Psoas muscle (tissue), 8 donors: ENCODE measurements at places on chromosomes 4 and X. TPM values are rescaled to one million over a fixed set of nuclear protein-coding genes. Genes with fewer than 3 reads are reported as not detected.

DNA sequence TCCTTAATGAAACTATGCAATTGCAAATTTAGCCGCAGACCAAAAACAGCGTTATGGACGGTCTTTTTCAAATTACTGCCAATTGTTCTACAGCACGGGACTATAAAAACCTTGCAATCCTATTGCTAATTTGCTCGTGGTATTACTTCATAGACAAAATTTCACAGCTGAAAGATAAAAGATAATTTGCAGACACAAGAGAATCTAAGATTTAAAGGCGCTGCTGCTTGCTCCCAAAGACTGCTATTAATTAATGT, 1.4 kb upstream of the CAMK2D start:
- H3K27me3 ChIP-seq = no peaks in the 10 kb centered on the region
- H3K4me1 ChIP-seq = peaks cover 16% of the 10 kb centered on the region
- H3K4me3 ChIP-seq = peak overlapping the region; percentile 88

NKAP gene
- polyA plus RNA-seq = 5.1 TPM

FAM149A gene
- 5.8 TPM for polyA plus RNA-seq

PLXNB3 gene
- 0.35 TPM for polyA plus RNA-seq

- peaks cover 7% of the 10 kb centered on the region for H3K4me1 ChIP-seq
- no peak overlapping the region for H3K4me3 ChIP-seq
- H3K36me3 ChIP-seq = no peaks in the 10 kb centered on the region
- no peaks in the 10 kb centered on the region for H3K27me3 ChIP-seq
- no peak overlapping the region for H3K27ac ChIP-seq
These were observed 2.2 kb upstream of the FGF5 start for GRCh38 chr4:80264352-80264647.

DNA sequence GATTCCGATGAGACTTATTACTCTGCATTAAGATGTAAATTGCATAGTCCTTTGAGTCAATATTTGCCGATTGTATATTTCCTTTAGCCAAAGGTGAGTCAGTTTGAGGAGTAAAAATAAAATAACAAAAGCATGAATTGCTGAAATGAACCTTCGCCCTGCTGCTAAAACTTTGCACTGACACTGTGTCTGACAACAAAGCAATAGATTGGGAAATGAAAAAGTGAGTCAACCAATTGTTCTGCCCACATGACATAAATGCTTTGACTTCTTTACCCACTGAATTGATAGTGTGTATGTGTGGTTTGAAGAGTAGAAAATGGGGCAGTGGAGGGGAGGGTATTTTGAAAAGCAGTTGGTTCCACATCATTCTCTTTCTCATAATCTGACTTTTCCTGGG, 88.4 kb upstream of the AFF2 start:
- no peak for DNase-seq
- no peaks in the 10 kb centered on the region for H3K4me1 ChIP-seq
- no peak overlapping the region for H3K27ac ChIP-seq
- no peaks in the 10 kb centered on the region for H3K36me3 ChIP-seq
- H3K4me3 ChIP-seq = no peak overlapping the region

DNA sequence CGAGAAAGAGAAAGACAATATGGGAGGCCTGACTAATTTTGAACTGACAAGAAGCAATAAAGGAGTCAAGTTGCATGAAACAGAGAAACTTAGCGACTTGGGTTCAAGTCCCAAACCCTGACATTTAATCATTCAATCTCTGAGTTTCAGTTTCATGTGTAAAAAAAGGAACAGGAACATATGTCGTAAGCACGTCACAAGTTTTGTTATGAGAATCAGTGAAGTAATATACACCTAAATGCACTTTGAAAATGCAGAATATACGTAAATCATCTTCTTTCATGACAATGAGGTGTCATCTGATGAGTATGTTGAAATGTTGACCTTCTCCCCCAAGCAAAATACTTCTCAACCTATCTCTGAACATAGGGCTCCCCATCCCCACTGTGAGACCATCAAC, 10.4 kb downstream of the ACOT9 start:
- no peak overlapping the region for H3K27ac ChIP-seq
- DNase-seq = no peak
- H3K27me3 ChIP-seq = no peaks in the 10 kb centered on the region
- H3K36me3 ChIP-seq = peaks cover 63% of the 10 kb centered on the region

BBS12 gene
- 0.87 TPM for polyA plus RNA-seq

- H3K27me3 ChIP-seq = no peaks in the 10 kb centered on the region
- H3K27ac ChIP-seq = no peak overlapping the region
- DNase-seq = no peak
- H3K4me1 ChIP-seq = no peaks in the 10 kb centered on the region
These were observed 25.9 kb downstream of the TNIP3 start for GRCh38 chr4:121138039-121138825.

DCAF12L1 gene
- not detected for polyA plus RNA-seq

ARX gene
- polyA plus RNA-seq = 2.6 TPM

- H3K36me3 ChIP-seq = no peaks in the 10 kb centered on the region
- H3K4me1 ChIP-seq = no peaks in the 10 kb centered on the region
- no peak for DNase-seq
- no peak overlapping the region for H3K4me3 ChIP-seq
These were observed 101.0 kb downstream of the HMX1 start for GRCh38 chr4:8770518-8771257.

GRCh38 chr4:107592519-107592918, 127.5 kb downstream of the PAPSS1 start:
- no peak overlapping the region for H3K27ac ChIP-seq
- no peaks in the 10 kb centered on the region for H3K27me3 ChIP-seq
- H3K36me3 ChIP-seq = no peaks in the 10 kb centered on the region

CD99L2 gene
- 154 TPM for polyA plus RNA-seq

DNA sequence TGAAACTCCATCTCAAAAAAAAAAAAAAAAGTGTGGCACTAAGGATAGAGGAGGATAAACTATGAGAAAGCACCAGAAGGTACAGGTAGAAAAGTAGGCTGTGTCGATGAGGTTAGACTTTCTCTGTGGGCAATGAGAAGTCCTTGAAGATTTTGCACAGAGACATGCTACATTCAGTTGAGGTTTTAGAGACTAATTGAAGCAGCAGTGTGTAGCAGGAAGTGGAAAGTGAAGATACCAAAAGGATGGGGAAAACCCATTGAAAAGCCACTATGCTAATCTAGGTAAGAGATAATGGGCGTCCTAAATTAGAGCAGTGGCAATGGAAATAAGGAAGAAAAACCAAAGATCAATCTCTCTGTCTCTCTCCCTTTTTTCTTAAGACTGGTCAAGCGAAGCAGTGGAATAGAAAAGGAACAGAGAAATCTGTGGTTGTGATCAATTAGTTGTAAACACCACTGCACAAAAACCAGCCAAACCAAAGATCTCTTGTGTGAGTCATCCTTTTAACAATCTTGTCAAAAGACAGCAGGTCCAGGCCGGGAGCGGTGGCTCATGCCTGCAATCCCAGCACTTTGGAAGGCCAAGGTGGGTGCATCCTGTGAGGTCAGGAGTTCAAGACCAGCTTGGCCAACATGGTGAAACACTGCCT, 3.5 kb downstream of the SPINK2 start:
- peaks cover 4% of the 10 kb centered on the region for H3K4me1 ChIP-seq
- H3K4me3 ChIP-seq = no peak overlapping the region
- H3K27ac ChIP-seq = no peak overlapping the region
- H3K27me3 ChIP-seq = peaks cover 23% of the 10 kb centered on the region

DNA sequence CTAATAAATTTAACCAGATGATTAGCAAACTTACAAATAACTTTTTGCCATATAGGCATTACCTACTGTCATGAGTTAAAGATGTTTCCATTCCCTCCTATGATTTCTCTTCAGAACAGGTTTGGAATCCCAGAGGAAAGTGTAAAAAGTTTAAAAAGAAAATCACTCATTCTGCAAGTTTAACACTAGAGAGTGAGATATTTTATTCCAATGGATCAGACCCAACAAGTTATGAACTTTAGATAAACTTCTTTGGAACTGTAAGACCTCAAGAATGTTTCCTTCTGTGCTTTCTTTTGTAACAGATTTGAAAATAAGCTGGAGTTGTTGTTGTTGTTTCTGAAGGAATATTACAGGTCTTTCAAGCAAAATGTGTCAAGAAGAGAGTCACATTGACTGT, 51.6 kb downstream of the PPP3CA start:
- H3K36me3 ChIP-seq = no peaks in the 10 kb centered on the region
- no peak for DNase-seq
- H3K4me3 ChIP-seq = no peak overlapping the region
- no peaks in the 10 kb centered on the region for H3K27me3 ChIP-seq
- peaks cover 10% of the 10 kb centered on the region for H3K4me1 ChIP-seq
- H3K27ac ChIP-seq = no peak overlapping the region

DNA sequence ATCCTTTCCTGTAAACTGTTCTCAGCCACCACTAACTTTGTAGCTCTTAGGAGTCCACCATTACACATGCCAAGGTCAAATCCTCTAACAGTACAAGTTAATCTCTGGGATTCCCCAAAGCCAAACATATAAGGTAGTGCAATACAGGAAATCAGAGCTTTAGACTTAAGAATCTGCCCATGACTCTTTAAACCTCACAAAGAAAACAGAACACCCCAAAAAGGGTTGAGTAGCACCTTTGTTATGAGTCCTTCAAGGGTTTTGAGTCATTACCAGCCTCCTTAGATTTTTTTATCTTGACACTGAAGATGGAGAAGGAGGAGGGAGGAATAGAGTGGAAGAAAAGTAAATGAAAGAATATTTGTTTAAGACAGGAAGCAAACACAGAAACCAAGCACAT, 243.9 kb upstream of the SPANXN1 start:
- no peaks in the 10 kb centered on the region for H3K27me3 ChIP-seq
- H3K4me3 ChIP-seq = no peak overlapping the region
- no peak overlapping the region for H3K27ac ChIP-seq
- H3K4me1 ChIP-seq = no peaks in the 10 kb centered on the region
- no peaks in the 10 kb centered on the region for H3K36me3 ChIP-seq

DNA sequence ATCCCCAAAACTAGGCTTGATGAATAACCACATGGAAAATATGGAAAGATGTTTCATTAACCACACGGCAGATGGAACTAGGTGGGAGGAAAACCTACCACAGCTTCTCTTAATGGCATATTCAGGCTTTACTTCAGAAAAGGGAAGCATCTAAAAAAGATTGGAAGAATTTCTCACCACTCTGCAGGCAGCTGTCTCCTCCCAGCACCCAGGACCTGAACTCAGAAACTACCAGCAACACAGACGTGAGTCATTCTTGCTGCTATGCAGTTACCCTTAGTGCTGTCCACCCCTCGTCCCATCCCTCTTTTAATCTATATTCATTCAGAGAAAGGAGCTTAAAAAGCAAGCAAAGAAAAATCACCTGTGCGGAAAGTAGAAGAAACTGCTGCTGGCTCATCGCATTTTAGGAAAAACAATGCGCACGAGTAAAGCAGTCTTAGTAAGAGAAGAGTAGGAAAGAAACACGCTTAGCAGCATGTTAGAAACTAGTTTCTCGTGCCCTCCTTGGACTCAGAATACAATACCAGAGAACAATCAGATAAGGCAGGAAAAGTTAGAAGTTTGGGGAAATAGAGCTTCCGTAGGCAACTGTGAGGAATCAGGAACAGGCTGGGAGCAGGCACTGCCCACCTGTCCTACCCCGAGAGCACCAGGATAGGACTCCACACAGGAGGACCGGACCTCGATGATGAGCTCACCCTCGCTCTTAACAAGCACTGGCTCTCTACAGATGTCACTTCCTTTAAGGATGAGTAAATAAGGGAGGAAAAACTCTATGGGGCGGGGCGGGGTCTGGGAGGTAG, 48.1 kb upstream of the ENPP6 start:
- H3K36me3 ChIP-seq = no peaks in the 10 kb centered on the region
- H3K4me1 ChIP-seq = no peaks in the 10 kb centered on the region
- DNase-seq = no peak

DNA sequence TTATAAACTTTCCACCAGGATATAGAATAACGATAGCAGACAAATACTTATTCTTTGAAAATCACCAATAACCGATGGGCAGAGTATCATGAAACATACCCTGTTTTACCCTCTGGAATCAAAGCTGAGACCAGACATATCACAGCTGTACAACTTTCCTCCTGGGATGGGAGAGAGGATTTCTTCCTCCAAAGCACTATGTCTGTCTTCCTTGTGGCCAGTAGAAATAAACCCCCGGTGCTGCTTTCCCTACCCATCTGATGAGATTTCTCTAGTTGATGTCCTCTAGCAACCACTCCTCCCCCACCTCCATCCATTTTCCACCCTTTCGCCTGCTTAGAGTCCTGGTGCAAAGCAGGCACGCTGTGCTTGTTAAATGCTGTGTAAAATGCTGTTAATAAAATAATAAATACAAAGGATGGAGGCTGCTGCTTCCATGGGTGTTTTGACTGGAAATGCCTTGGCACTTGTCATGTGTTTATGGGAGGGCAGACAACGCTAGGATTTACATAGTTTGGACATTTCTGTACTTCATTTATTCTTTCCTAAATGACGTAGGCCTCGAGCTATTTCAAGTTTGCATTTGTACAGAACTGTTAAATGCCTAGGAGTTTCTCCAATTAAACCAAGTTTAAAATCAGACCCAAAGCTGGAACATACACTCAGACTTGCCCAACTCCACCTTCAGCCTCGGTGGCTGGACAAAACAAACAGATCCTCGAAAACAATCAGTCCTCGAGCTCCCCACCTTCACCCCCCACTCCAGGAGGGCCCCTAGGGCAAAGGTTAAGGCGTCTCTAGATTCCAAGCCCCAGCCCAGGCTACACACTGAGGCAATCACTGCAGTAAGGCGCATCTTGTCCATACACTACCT, 10.1 kb downstream of the BCOR start:
- H3K4me3 ChIP-seq = no peak overlapping the region
- DNase-seq = no peak
- no peak overlapping the region for H3K27ac ChIP-seq
- peaks cover 78% of the 10 kb centered on the region for H3K27me3 ChIP-seq
- no peaks in the 10 kb centered on the region for H3K36me3 ChIP-seq
